Activated T-helper 1 cell treated with Interleukin-2 at 50 U/mL for 16 hours (primary cell): ENCODE measurements at places on chromosomes 3 and 15.

- no peak for DNase-seq
Measured at GRCh38 chr15:38427380-38427779, 26.5 kb upstream of the FAM98B start.

DNA sequence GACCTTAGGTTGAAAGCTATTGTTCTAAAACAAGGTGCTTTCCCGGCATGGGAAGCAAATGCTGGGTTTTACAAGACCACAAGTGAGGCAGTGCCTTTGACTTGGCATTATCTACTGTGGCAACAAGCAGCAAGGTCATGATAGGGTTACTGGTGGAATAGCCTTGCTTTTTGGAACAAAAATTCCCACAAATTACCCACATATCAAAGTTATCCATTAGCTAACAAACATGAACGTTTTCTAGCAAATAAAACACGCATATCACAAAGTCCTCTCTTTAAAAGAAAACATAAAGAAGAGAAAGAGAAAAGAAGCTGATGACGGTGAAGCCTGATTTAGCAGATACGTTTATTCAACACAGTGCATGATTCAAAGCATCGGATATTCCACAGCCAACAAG lies 57.6 kb downstream of the SETMAR start:
- no peak for DNase-seq

GRCh38 chr3:46989146-46989810 lies 9.8 kb downstream of the NBEAL2 start:
- no peak for DNase-seq

DNA sequence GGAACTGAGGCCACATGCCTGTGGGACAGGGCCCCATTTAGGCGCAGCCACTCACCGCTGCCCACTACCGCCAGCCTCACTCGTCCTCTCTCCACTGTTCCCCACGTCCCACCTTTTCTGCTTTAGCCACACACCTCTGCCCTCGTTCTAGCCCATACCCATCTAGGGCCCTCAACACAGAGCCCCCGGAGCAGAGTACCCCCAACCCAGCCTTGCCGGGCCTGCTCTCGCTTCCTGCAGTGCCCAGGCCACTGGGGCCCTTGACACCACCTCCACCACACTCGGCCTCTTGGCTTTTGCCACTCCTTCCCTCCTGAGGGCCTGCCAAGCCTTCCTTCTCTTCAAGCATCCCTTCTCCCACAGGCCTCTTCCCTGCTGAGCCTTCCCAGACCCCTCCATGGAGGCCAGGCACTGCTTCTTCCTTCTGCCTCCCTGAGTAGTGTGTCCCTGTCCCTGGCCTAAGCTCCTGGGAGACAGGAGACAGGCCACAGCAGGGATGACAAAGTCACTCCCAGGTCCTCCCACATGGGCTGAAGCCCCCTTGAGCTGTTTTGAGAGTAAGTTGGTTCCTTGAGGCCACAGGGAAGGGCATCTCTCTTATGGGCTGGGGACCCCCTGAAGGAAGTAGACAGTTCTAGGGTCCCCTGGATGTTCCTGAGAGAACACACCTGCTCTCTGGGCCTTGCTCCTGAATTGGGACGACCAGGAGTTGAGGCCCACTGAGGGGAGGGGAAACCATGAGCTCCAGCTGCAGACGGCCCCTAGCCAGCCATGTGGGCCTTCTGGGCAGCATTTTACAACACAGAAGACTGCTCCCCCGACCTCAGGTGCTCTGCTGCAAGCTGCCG lies 4.4 kb downstream of the PRSS50 start:
- DNase-seq: no peak

DNA sequence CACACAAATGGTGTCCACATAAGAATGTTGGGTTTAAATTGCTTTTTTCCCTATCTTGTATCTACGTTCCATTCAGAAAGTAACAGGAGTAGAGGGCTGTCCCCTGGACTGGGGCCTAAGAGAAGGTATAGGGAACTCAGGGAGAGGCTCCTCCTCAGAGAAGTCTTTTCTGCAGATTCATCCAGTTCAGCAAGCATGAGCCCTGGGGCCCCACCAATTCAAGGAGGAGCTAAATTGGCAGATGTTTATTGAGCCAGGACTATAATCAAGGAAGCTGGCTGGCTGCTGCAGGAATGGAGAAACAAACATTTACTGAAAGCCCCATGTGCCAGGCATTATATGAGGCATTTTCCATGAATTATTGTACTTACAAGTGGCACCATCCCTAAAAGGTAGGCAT lies 22.1 kb upstream of the LARS2 start:
- no peak for DNase-seq

- no peak for DNase-seq
Measured at GRCh38 chr15:99076109-99076508, 28.8 kb upstream of the SYNM start.

DNA sequence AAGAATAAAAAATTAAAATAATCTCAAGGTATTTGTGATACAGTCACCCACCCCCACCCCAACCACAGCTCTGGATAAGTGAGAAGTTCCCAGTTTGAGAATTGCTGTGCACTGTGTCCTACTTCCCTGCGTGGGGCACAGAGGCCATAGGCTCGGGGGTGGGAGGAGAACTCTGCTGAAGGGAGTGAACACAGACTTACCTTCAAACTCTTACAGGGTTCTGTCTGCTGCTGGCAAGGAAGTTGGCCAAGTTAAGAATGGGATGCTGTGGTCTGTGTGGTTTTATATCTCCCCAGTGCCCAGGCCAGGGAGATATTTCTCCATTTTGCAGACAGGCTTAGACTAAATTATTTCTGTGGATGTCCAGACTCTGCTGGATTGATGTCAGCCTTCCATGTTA lies 37.6 kb downstream of the SPTSSB start:
- no peak for DNase-seq

- DNase-seq: no peak
Measured at GRCh38 chr3:1087066-1087560, 5.7 kb upstream of the CNTN6 start.

DNA sequence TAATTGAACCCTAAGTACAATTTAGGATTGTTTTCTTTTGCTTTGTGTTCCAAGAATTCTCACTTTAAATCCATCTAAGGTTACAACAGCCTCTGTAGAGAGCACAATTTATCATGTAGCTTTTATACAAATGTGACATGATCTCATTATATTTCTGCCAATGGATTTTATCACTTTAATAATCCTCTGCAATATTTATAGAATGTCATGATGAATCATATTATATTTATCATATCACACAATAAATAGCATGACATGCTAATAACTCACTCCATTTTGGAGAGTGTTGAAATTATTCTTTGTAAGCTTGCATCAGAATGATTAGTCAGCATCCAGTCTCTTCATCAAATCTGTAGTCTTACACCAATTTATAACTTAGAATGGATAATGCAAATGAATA lies 280.6 kb upstream of the ZNF717 start:
- DNase-seq: no peak

DNA sequence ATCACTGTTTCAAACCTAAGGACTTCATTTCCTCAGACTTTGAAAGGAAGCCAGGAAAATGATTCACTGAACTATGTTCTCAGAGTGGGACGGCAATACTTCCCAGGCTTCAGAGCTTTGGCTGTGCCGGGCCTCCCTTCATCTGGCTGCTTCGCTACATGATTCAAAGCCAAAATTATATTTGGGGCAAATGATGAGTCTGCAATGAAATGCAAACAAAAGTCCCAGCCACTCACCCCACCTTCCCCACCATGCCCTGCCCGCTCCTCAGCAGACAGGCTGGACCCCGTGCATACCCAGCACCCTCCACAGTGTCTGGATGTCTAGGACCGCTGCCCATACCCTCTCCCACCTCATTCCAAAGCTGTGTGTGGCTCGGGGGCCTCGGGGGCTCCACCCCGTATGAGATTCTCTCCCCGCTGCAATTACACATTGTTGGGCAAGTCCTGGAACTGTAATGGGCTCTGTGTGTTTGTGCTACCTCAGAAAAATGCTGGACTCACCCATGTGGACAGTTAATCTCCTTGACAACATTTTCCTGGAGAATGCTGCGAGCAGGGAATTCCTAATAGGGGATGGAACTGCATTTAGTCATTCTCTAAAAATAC lies 32.2 kb downstream of the ATP10A start:
- no peak for DNase-seq

DNA sequence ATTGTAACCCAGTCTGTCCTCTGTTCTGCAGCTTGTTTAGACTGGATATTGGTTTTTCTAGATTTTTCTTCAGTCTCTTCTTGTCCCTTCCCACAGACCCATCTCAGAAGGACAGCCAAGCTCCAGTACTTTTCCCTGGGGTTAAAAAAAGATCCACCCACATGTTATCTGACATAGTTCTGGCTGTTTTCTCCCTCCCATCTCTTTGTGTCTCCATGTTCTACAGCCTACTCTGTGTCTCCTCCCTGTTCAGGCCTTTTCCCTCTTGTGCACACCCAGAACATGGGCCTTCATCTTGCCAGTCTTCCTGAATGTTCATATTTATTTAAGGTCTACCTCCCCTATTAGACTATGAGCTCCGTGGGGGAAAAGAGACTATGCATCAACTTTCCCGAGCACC lies 5.1 kb upstream of the PPP4R2 start:
- no peak for DNase-seq

- no peak for DNase-seq
Measured at GRCh38 chr3:69081583-69082262, 1.6 kb upstream of the UBA3 start.

GRCh38 chr3:191627064-191627463 lies 166.1 kb downstream of the PYDC2 start:
- no peak for DNase-seq

DNA sequence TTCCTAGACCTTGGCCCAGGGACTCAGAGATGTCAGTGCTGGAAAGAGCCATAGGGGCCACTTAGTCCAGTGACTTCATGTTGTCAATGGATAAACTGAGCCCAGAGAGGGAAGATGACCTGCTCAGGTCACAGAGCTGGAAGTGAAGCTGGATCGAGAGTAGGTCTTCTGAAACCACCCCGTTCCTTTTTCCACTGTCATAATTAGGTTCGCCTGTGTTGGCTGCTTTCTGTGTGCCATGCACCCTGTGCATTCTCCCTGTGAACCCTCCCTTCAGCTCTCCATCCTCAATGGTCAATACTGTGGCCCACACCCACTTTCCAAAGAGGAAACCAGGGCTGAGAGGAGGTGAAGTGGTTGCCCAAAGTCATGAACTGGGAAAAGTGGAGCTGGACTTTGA lies 74.8 kb downstream of the CCR1 start:
- no peak for DNase-seq

DNA sequence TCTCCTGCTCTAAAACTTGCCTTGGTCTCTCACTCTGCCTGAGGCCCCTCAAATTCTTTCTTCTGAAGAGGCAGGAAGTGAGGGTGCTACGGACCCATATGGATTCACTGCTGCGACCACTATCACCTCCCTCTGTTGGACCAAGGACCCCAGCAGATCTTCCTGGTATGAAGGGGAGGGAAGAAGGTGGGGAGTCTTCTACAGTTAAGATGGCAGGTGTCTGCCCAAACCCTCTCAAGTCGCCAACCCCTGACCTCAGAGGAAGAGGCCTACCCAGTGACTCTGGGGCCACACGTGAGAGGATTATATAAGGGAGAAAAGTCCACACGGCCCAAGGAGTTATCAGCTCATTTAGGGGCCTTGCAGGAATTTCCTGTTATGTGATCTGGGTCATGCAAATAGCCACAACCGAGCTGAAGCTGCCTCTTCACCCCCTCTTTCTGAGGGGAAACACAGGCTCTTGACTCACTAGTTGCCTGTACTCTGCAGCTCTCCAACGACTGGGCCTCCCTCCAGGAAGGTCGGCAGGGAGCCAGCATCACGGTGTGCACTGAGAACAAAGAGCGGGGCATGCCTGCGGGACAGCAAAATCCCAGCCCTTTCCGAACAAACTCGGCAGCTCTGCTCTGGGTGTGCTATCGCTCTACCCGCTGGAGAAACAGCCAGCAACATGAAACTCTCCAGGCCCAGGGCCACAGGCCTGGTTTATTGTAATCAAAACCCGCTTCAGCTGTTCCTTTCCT lies 116.0 kb downstream of the XXYLT1 start:
- no peak for DNase-seq

DNA sequence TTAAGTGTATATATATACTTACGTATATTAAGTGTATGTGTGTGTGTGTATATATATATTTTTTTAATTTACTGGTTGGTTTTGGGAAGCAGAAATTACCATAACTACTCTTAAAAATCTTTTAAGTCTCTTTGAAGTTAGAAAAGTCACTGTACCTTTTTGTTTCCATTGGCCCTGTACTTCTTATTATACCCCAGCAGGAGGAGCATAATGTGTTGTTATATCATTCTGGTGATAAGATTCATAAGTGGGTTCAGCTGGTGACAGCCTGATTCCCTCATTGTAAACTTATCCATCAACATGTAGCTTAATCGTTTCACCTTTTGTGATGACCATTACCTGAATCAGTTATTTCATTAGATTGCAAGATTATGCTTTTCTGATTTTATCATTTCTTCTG lies 30.8 kb downstream of the MLH1 start:
- DNase-seq: no peak

DNA sequence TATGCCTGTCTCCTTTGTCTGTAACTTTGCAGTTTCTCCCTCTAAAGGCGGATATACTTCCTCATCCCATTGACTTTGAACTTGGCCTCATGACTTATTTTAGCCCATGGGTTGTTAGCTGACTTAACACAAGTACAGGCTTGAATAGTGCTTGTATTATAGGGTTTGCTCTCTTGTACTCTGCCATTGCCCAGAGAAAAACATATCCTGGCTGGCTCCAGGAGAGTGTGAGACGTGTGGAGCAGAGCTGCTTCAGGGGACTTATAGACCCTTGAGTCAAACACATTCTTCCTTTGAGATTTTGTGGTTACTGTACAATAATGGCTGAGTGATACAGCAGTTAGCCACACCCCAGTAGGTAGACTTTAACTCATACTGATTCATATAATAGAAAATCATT lies 124.0 kb downstream of the RAP2B start:
- no peak for DNase-seq

- DNase-seq: no peak
Measured at GRCh38 chr3:127556565-127556964, 34.0 kb downstream of the TPRA1 start.

- no peak for DNase-seq
Measured at GRCh38 chr3:56119575-56120349, 348.5 kb downstream of the ERC2 start.

DNA sequence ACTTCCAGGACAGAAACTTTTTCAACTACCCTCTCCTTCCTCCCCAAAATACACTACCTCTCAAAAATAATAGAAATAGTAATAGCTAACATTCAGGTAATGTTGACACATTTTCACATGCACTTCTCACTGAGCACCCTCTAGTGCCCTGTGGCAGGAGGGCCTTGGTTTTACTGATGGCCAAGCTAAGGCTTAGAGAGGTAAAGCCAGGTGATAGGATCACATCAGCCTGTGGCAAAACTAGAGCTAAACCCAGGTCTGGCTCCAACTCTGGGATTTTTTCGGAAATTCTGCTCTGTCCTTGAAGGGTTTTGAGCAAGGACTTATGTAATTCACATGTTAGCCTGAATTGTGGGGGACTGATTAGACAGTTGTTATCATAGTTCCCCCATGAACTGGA lies 922 bp upstream of the TAMM41 start:
- no peak for DNase-seq

- no peak for DNase-seq
Measured at GRCh38 chr15:84648539-84648938, 5.5 kb downstream of the WDR73 start.

DNA sequence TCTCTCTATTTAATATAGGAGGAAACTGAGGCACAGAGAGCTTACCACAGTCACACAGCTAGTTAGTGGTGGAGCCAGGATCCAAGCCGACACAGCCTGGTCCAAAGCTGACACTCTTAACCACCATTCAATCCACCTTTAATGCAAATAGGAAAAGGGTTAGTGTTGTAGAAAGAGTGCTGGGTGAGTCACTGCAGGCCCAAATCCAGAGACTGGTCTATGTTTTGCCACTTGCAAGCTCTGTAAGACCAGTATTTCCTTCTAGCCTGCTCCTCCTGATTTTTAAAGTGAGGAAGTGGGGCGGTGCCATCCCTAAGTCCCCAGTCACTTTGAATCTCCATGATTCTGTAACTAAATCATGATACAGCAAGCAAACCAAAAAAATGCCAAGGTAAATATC lies 111.0 kb downstream of the MECOM start:
- DNase-seq: no peak
